ENCODE measurements at places on chromosomes 1 and 21.

- DNase-seq, result no peak
Observed at GRCh38 chr21:23131177-23131576, 2133.0 kb downstream of the NCAM2 start.

- peak; percentile 63 for DNase-seq
Observed at GRCh38 chr1:182601416-182601786, 2.8 kb downstream of the RGS16 start.

DNA sequence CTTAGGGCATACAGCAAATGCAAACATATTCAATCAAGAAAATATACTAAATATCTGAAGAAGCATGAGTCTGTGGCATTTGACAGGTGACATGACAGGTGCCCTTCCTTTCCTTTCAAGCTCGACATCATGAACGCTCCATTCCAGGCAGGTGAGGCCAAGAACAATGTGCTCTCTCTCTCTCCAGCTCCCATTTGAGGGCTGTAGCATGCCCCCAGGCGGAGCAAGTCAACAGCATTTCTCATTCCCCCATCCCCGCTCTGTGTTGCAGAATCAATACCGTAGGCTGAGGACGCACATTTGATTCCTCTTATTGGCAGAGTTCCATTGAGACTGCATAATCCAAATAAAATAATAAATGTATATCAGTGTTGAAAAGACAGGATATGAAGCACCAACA is 24.6 kb upstream of the PLPPR4 start:
- DNase-seq, result no peak

DNA sequence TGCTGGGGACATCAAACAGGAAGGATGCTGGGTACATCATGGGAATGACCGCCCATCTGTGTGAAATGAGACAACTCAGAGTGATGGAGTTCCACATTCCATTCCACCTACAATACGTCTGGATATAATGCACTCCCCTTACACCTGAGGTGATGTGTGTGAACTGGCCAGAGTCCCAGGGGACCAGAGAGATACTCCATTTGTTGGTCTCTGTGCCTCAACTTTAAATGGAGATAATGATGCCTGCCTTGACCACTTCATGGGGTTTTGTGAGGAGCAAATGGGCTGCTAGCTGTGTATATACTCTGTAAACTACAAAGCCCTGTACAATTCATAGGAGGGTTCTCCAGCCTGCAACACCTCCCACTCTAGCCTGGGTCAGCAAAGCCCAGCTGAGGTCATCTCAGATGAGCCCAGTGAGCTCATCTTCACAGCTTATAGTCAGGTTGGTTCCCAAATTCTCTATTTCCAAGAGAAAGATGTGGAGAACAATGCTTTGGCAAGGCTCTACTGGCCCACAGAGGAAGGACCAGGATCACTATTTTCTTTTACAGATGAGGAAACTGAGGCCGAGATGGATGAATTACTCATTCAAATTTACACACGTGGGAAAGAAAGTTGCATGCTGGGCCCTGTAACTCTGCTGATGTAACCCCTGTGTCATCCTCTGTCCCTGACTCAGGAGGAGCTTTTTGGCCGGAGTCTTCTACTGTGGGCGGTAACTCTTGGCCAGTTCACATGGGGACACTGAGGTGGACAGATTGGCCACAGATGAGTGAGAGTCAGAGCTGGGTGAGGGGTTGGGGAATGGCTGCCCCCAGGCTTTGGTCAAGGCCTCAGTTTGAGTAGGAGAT is 105.6 kb upstream of the GCLM start:
- peak; percentile 61 for DNase-seq

- DNase-seq, result peak; percentile 50
Observed at GRCh38 chr1:208919371-208919770, 664.1 kb upstream of the CAMK1G start.

Measured in fibroblast of skin of back (primary cell).